Caco-2 (cell line): ENCODE measurements at places on chromosomes 2 and 18. TPM values are rescaled to one million over a fixed set of nuclear protein-coding genes. Genes with fewer than 3 reads are reported as not detected.

DNA sequence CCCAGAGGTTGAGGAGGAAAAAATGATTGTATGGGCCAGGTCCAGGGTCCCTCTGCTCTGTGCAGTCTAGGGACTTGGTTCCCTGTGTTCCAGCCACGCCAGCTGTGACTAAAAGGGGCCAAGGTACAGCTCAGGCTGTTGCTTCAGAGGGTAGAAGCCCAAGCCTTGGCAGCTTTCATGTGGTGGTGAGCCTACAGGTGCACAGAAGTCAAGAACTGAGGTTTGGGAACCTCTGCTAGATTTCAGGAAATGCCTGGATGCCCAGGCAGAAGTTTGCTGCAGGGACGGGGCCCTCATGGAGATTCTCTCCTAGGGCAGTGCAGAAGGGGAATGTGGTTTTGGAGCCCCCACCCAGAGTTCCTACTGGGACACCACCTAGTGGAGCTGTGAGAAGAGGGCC, 10.6 kb upstream of the MBP start:
- DNase-seq: no peak

DNA sequence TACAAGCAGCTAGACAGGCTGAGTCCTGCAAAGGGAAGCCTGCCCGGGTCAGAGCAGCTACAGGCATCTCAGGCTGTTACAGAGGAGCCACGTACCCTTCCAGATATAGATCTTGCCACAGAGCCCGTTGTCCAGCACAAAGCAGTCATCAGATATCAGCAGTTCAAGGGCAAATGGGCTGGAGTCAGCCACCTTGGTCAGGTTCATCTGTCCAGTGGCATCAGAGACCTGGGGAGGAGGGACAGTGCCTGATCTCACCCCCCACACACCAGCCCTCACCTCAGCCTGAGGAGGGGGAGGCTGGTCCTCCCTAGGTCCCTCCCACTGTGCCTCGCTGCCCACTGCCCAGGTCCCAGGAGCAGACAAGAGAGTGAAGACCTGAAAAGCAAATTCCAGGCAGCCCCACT, 12.2 kb downstream of the CAPG start:
- no peak for DNase-seq

- no peak for DNase-seq
These were observed 424.2 kb downstream of the TGIF1 start for GRCh38 chr18:3874125-3874524.

PRSS56 gene
- not detected in 2 replicates for total RNA-seq

- DNase-seq: peak; percentile 86
These were observed 34.3 kb downstream of the CIB4 start for GRCh38 chr2:26606847-26607190.

- DNase-seq: no peak
These were observed 204.2 kb downstream of the AGAP1 start for GRCh38 chr2:235698028-235698427.

- DNase-seq: no peak
These were observed 139.6 kb upstream of the PELI1 start for GRCh38 chr2:64283641-64284361.

DNA sequence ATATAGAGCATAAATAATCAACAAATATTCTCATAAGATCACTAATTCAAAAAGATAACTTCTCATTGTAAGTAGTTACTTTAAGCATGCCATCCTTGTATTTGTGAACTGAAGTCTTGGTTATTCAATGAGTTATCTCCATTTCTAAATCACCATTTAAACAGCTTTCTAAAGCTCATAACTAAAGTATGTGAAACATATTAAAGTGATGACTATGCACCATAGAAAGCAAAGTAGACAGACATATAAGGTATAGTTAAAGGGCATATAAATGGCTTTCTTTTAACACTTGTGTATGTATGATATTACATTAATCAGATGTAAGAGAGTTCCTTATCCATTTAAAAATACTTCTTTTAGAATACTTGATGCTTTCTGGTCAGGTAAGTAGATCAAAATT, 83.5 kb downstream of the IKZF2 start:
- DNase-seq: no peak

GRCh38 chr2:172772633-172773032, 37.0 kb downstream of the RAPGEF4 start:
- no peak for DNase-seq
